Lung (tissue), 17 donors: ENCODE measurements at places on chromosomes 3 and 15. TPM values are rescaled to one million over a fixed set of nuclear protein-coding genes. Genes with fewer than 3 reads are reported as not detected.

Gene KLF13
- 157 TPM for total RNA-seq

Gene ISG20
- 35.6 TPM for total RNA-seq

Gene CCDC191
- 7.7 TPM for total RNA-seq

Gene GP5
- 0.49 TPM for total RNA-seq

Gene CCR8
- not detected for total RNA-seq

Gene TF
- total RNA-seq: 36.1 TPM

Gene GRM7
- total RNA-seq: 1.3 TPM

Gene TEX9
- total RNA-seq: 46.3 TPM
